ENCODE measurements at places on chromosomes 1 and 21.

- no peak for DNase-seq
Observed at GRCh38 chr1:223538981-223539380, 126.5 kb downstream of the CAPN8 start.

DNA sequence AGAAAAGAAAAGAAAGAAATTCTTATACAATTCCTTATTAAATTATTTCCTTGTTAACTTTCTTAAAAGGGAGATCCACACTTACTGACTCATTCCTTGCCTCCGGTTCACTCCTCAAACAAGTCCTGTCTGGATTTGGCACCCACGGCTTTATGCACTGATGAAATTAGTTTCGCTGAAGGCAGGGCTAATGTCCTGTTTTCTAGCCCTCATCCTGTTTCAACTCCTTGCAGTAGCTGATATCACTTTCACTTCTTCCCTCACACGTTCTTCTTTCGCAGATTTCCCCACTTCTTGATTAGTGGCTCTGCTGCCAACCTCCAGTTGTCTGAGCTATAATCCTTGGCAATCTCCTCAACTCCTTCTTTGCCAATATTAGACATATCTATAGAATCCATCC lies 215.2 kb downstream of the URB2 start:
- no peak for DNase-seq

- DNase-seq, result no peak
Observed at GRCh38 chr1:97911266-97912215, 9.3 kb downstream of the DPYD start.

GRCh38 chr1:197725044-197725443 lies 50.2 kb downstream of the DENND1B start:
- DNase-seq, result no peak

GRCh38 chr1:99662539-99663080 lies 16.7 kb downstream of the PALMD start:
- no peak for DNase-seq

- peak; percentile 53 for DNase-seq
Observed at GRCh38 chr1:107413546-107413945, 272.7 kb downstream of the NTNG1 start.

- no peak for DNase-seq
Observed at GRCh38 chr1:227546059-227546458, 17.3 kb upstream of the ZNF678 start.

GRCh38 chr1:106080608-106081325 lies 975.7 kb upstream of the PRMT6 start:
- no peak for DNase-seq

DNA sequence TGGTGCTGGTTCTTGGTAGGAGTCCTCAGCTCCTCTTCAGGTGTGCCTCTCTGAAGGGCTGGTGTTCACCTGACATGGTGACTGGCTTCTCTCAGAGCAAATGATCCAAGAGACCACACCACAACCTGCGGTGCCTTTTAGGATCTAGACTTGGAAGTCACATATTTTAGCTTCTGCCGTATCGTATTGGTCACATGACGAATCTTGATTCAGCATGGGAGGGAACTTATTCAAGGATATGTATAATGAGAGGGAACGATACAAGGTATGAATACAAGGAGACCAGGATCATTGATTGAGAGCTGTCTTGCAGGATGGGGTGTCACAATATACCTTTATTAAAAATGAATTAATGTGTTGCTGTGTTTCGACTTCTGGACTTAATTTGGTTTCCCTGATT lies 58.0 kb downstream of the RAP1A start:
- no peak for DNase-seq

- no peak for DNase-seq
Observed at GRCh38 chr1:164515711-164516331, 43.2 kb upstream of the PBX1 start.

DNA sequence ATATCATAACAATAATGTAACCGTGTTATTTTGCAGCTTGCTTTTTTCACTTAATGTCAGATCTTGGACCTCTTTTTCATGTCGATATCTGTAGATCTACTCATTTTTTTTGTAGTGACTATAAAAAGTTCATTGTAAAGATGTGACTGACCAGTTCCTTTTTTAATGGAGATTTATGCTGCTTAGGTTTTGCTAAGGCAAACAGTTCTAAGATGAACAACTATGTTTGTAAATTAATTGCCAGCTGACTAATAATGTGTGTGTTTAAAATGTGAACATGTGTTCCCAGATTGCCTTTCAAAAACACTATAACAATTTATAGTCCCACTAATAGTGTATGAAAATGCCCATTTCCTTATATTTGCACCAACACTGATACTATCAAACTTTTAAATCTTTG lies 18.1 kb upstream of the EPS8L3 start:
- DNase-seq, result no peak

- DNase-seq, result no peak
Observed at GRCh38 chr1:27116697-27117096, 38.2 kb downstream of the SLC9A1 start.

- DNase-seq, result no peak
Observed at GRCh38 chr1:223803211-223803610, 42.5 kb downstream of the TP53BP2 start.

DNA sequence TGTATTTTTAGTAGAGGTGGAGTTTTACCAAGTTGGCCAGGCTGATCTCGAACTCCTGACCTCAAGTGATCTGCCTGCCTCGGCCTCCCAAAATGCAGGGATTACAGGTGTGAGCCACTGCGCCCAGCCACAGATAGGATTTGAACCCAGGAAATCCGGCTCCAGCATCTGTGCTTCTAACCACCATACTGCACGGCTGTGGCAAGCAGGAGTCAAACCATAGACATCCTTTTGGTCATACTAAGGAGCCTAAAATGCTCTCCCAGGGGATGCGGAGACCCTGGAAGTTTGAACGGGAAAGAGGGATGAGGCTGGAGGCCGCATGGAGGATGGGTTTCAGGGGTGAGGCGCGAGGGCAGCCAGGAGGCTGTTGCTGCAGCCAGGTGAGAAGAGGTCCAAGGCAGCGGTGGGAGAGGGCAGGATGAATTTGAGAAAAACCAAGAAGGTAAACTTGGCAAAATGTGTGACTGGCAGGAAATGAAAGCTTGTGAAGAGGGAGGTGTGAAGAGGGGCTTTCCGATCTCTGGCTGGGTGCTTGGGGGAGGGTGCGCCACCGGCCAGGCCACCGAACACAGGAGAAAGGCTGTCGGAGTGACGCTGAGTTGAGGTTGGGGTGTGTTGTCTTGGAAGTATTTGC lies 24.0 kb upstream of the CDK18 start:
- no peak for DNase-seq

DNA sequence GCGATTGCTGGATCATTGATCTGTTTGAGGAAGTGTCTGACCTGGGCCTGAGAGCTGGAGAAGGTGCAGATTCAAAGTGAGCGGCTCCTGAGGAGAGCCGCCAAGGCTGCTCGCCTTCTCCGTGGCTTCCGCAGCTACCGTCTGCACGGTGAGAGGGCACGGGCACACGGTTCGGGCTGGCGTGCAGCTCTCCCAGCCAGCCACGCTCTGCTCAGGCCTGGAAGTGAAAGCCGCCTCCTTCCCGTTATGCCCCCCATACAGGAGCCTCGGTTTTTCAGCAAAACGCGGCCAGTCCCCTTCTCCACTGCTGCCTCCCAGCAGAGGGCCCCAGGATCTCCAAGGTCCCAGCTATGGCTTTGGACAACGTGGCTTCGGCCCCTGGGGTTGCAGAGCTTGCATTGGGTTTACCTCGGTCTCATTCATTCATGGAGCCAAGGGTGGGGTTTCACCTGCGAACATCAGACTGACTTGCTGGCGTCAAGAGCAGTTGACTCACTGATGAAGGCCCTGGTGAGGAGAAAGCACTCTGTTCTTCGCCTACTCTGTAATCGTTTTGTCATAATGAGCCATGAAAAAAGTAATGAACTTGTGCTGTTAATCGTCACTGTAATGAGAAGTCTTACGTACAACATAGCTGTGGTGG lies 24.4 kb upstream of the PDXK start:
- no peak for DNase-seq

GRCh38 chr1:248782416-248783141 lies 27.0 kb upstream of the LYPD8 start:
- DNase-seq, result no peak

DNA sequence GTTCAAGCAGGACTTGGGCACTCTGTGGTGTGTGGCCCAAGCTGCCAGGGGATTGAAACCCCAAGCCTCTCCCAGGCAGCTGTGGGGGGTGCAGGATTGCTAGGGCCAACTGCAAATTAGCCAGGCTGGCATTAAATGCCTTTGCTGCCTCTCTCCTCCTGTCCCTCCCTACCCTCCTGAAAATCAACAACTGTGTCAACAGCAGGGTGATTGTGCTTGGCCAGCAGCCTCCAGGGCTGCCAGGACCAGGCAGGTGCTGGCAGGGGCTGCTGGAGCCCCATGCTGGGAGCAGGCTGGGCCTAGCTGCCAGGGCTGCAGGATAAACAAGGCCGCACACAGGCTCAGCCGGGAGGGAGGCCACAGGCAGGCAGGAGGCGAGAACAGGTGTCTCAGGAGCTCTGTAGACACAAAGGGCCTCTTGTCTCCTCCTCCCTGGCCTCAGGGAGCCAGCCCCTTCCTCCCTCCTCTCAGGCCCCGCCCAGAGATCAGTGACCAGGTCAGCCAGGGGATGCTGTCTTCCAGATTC lies 11.4 kb downstream of the SOX13 start:
- no peak for DNase-seq

GRCh38 chr1:110307239-110307974 lies 31.8 kb upstream of the RBM15 start:
- no peak for DNase-seq

DNA sequence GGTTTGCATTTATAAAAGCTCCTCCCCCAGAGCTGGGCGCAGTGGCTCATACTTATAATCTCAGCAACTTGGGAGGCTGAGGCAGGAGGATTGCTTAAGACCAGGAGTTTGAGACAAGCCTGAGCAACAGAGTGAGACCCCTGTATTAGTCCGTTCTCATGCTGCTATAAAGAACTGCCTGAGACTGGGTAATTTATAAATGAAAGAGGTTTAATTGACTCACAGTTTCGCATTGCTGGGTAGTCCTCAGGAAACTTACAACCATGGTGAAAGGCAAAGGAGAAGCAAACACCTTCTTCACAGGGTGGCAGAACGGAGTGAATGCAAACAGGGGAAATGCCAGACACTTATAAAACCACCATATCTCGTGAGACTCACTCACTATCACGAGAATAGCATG lies 52.5 kb downstream of the ZNF684 start:
- no peak for DNase-seq

DNA sequence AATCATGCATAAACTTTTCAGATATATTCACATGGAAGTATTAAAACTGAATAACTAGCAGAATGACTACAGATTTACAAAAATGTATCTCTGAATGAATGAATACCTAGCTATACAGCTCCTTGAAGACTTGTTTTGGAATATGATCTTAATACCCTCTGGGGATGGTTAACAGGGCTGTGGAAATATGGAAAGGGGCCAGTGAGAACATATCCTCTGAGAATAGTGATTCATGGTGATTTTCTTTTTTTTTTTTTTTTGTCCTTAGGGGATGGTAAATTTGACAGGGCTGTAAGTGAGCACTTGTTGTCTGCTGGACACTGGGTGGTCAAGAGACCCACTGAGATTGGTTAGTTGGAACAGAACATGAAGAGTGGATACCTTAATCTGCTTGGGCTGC lies 80.7 kb upstream of the HP1BP3 start:
- DNase-seq, result no peak

- DNase-seq, result no peak
Observed at GRCh38 chr1:214002060-214002459, 14.3 kb downstream of the PROX1 start.

DNA sequence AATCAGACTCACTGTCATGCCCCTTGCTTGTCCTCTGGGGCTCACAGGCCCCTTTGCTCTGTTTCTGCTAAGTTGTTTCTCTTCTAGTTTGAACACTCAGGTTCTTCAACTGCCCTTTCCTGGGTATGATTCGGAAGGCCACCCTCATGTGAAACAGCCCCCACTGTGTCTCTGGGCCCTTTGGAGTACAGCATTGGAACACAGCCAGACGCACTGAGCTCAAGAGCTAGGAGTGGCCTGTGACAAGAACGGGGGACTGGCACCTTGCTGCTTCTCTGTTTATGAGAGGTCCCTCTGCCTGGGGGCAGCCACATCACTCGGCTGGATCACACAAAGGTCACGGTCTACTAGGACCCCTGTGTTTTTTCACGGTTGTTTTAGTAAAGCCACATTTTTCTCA lies 114.4 kb upstream of the ZC3H12A start:
- no peak for DNase-seq

DNA sequence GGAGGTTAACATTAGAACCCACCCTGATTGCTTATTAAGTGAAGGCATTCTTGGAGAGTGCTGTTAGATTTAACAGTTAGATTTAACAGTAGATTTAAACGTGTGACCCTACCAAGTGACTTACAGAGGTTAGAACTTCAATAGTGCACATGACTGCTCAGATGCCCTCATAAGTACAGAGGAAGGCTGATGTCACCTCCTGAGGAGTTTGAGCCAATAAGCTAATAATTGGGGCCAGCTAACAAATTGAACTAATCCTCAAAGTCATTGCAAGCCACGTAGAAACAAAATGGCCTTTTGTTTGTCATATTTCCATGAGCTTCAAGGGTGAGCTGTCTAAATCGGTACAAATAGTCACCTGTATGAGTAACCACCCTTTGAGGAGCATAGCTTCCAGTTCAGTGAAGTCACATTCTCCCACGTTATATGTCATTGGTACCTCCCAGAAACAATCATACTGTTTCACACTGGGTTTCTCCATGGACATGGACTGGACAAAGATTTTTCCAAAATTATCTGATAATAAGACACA lies 11.7 kb downstream of the AVPR1B start:
- DNase-seq, result no peak

GRCh38 chr1:116874733-116875249 lies 34.9 kb upstream of the PTGFRN start:
- DNase-seq, result no peak

DNA sequence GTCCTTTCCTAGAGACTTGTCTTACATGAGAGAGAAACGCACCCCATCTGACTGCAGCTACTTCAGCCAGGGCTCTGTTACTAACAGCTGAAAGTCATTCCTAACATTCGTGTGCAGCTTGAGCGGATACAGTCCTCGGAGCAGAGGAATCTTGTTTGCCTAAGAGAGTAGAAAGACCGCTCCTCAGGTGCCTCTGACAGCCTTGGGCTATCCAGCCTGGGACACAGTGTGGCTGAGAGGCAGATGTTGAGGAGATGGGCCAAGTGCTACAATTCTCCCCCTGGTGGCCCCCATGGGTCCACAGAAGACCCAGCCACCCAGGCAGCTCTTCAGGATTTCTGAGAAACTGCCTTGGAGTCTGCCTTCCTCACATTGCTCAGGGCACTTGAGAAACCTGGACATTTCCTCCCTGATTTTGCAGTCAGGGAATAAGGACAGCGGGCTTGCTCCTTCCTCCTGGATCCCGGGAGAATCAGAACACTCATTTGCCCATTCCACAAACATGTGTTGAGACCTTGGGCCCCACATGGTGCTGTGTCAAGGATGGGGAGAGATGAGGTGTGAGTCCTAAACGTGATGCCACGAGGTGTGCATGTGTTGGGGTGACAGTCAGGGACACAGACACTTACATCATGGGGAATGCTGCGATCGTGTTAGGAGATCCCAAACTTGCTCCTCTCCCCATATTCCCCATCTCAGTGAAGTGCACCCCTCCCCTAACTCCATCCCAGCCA lies 13.1 kb downstream of the TRIM62 start:
- peak; percentile 29 for DNase-seq
